Activated T-cell treated with anti-CD3 and anti-CD28 coated beads, Interleukin-2, amount 50 U/mL, for 4 hours (primary cell): ENCODE measurements at places on chromosomes 5 and 9.

DNA sequence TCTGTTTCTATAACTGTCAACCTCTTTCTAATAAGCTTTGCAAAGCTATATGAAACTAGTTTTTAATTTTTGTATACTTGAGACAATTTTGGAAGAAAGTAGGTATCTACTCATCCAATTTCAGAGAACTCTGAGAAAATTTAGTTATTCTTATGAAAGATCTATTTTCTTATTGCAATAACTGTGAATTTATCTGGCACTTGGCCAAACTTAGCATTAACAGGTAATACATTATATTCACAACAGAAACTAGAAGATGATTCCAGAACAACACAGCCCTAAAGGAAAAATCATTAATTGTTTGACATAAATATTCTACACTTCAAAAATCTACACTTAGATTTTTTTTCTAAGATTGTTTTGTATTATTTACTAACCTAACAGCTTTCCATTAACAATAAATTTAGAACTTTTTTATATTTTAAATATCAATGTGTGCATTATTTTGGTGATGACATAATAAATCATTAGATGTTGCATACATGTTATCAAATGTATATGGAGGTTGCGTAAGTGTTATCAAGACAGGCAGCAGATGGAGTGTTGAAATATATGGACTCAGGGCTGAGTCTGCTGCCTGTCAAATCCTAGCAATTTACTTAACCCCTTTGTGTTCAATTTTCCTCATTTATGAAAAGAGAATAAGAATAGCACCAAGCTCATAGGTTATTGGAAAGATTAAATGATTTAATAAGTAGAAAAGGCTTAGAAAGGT, 141.8 kb downstream of the MUSK start:
- DNase-seq = no peak

GRCh38 chr9:98583417-98583816, 125.3 kb downstream of the GABBR2 start:
- DNase-seq = no peak

GRCh38 chr9:124213396-124213795, 44.4 kb upstream of the NEK6 start:
- DNase-seq = no peak

- DNase-seq = no peak
Measured at GRCh38 chr5:139671096-139671841, 23.1 kb downstream of the CXXC5 start.

DNA sequence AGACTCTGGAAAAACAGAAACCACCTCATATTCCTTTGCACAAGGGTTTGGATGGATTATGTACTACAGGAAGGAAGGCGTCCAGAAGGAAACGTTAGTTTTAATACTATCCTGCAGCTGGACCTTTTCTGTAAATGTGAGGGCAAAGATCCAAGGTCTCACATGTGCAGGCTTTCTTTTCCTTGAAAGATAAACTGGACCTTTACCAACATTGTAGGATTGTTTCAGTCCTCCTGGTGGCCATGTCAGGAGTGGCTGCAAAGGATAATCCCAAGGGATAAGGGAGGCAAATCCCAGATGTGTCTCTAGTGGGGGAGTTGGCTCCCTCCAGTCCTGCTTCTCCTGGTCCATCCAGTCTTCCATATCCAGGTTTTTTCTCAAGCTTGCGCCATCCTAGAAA, 397.5 kb downstream of the HTR1A start:
- DNase-seq = no peak

DNA sequence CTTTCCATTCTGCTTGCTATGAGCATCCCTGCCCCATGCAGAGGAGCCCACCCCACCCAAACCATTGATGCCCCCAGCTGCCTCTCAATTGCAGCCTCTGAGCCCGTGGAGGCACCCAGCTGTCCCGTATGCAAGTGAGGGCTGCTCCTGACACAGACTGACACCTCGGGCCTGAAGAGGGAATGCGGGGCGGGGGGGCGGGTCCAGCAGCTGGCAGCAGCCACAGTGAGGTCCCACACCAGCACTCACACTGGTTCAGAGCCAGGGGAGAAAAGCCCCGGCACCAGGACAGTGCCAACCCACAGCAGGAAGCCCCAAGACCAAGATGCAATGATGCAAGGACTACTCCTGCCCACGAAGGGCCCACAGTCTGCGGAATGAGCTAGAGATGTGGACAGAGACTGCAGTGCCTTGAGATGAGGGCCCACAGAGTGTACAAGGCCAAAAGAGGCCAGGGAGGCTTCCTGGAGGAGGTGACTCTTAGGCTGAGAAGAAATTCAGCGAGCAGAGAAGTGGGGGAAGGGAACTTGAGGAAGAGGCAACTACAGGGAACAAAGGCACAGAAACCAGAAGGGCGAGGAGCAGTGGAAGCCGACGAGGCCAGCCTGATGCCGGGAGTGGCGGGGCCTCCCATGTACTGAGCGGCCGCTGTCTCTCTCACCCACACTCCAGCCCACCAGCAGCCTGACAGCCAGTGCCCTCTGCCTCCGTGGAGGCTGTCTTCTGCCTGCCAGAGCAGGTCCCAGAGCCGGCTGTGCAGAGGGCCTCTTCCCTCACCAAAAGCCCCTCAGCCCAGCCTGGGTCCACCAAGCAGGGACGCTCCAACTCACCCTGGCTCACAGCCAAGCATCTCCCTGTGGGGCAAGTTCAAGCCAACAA, 9.2 kb downstream of the EEIG1 start:
- no peak for DNase-seq

- no peak for DNase-seq
Measured at GRCh38 chr5:67984546-67984945, 231.0 kb upstream of the PIK3R1 start.

DNA sequence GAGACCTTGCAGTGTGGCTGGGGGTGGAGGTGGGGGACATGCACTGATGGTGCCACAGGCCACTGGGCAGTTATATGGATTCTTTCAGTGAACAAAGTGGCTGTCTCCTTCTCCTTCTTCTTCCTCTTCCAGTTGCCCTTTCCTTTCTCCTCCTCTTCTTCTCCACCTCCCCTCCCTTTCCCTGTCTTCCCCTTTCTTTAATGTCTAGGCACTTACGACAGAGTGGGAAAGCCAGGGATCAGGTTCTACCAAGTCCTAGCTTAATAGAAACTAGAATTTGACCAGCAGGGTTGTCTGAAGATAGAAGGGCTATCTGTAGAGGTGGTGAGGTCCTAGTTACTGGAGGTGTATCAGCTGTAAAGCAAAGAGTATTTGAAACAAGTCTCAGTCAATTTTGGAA, 62.8 kb downstream of the COL15A1 start:
- no peak for DNase-seq

GRCh38 chr5:126972062-126972895, 58.1 kb downstream of the MARCHF3 start:
- DNase-seq = peak; percentile 5

GRCh38 chr9:127847178-127847510, 7.3 kb downstream of the ENG start:
- DNase-seq = no peak

- no peak for DNase-seq
Measured at GRCh38 chr5:92652756-92653155, 928.3 kb downstream of the NR2F1-AS1 start.

DNA sequence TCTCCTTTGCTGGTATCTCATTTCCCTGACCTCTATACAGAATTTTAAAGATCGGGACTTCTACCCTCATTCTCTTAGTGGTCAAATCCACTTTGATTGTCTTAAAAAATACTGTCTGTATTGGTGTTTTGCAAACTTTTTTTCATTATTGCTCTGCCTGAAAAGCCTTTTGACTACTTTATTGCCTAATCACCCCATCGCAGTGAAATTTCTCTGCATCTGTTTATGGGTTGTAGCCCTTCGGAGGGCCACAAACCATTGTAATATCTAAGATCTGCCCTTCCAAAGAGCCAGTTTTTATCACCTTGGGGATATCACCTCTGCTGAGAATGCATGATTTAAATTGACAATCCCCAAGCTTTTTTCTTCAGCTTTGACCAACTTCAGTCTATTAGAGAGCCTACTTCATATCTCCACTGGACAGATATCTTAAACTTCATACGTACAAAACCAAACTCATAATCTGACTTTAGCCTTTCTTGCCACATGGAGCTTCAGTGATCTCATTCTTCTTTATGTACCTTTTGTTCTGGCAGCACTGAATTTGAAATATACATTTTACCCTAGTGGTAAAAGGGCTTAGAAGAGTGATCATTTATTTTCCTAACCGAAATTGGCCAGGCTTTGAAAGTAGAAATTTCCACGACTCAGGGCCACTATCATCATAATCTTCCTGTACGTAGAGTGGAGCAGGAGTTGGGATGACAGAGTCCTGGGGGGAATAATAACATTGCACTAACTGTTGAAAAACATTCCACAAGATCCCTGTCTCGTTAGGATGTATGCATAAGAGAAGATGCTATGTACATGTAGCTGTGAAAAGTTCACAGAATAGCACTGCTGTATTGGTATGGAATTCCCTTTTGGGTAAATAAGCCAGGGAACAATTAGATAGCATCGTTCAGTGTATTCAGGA, 21.4 kb downstream of the KIF2A start:
- no peak for DNase-seq

DNA sequence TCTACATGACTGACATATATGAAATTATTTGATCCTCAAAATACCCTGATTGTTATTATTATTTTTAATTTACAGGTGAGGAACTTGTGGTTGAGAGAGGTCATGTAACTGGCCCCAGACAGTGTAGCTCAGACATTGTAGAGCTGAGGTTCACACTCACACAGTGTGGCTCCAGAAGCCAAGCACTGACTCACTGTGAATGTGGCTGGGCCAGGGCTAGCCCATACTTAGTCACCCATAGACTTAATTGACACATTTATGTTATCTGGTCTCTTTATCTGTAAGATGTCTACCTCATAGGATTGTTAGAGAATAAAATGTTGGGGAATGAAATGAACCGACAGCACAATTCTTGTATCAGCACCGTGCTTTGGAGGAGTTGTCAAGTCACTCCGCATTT, 24.9 kb upstream of the CCDC112 start:
- DNase-seq = no peak

GRCh38 chr5:444226-444625, 1.2 kb downstream of the EXOC3 start:
- DNase-seq = peak; percentile 2

- no peak for DNase-seq
Measured at GRCh38 chr5:171893290-171893886, 107.8 kb downstream of the SMIM23 start.

DNA sequence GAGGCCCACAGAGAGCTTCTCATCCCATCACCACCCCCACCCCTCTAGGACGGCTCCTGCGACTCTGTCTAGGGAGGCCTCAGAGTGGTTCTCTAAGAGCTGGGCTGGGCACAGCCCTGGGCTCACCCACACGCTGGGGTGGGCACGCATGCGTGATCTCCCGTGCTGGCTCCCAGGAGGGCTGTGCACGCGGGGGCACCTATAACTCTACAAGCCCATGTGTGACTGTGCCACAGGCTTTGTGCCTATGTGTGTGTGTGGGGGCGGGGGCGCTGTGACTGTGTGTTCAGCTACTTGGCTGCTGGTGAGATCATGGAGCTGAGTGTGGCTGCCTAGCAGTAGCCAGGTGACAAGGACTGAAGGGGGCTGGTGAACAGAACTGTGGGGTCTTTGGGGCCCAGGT, 32.2 kb downstream of the NDUFA8 start:
- DNase-seq = no peak

DNA sequence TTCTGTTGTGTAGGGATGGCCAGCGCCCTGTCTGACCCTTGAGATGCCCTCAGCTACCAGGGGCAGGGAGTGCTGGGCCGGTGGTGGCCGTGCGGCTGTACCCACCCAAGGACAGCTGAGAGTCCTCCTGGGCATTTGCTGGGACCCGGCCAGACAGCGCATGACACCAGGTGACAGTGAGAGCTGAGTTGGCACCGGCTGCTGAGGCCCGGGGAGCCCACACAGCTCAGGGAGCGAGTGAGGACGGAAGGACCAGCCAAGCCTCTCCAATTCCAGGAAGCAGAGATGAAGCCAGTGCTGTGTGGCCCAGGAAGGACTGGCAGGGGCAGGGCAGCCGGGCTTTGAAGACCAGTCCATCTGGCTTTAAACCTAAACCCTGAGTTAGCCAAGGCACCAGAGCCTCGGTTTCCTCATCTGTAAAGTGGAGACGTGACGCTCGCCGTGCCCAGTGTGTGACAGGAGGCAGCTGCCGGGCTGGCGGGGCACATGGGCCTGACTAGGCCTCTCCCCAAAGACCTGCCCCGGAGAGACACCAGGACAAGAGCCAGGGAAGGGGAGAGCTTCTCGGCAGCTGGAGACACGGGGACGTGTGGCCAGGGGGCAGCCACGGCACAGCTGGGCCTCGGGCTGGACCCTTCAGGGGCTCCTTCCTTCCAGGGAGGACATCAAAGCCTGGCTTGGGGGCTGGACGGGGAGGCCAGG, 3.0 kb upstream of the AGPAT2 start:
- DNase-seq = no peak

DNA sequence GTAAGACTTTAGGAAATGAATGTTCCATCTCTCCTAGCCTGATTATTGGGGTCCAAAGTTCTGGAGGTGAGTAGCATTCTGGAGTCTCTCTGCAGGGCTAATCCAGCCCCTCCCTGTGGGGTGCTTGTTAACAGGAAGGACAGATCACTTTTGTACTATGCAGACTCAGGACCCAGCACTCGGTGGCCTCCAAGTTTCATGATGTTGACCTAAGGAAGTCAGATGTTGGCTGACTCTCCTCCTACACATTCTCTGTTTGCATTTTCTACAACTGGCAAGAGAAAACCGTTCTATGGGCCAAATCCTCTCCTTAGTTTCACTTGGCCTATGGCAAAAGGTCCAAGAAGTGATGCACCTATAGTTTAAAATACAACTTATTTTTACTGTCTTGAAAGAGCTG, 5.5 kb upstream of the PDE8B start:
- DNase-seq = no peak

DNA sequence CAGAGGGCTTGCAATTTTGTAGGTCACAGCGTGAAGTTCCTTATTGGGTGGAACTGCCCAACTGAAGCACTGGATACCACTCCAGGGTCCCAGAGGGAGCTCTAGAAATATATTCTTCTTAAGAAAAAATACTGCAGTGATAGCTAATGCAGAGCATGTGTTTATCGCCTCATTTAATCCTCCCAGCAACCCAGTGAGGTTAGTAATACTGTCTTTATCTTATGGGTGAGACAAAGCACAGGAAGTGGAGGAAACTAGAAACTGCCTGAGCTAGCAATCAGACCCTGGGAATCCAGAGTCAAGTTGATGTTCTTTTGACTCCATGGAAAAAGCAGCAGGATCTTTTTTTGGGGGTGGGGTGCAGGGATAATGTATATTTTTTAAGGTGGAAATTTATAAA, 153.3 kb downstream of the PJA2 start:
- no peak for DNase-seq

- no peak for DNase-seq
Measured at GRCh38 chr5:173913686-173914321, 25.7 kb downstream of the CPEB4 start.
